ENCODE measurements at places on chromosomes 4 and X.
A peak's percentile ranks its signal among the peaks of the same experiment; 100 is the strongest.

- peak; percentile 76 for DNase-seq
These were observed 83.3 kb downstream of the CLDN34 start for GRCh38 chrX:10050481-10050880.

DNA sequence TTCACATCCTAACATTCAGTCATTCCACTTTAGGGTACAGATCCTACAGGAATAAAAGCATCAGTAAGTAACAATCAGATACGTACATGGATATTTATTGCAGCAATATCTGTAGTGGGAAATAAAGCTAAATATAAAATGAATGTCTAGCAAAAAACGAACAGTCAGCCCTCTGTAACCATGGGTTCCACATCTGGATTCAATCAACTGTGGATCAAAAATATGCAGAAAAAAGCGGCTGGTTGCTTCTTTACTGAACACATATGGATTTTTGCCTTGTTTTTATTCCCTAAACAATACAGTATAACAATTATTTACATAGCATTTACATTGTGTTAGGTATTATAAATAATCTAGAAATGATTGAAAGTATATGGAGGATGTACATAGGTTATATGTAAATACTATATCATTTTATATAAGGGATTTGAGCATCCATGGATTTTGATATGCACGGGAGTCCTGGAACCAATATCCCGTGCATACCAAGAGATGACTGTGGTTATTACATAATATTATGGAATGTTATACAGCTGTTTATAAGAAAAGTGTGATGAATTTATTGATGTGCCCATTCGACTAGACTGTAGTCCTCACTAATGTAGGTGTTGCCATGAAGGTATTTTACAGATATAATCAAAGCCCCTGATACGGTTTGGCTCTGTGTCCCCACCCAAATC lies 132.8 kb downstream of the ARHGEF9 start:
- DNase-seq = no peak

DNA sequence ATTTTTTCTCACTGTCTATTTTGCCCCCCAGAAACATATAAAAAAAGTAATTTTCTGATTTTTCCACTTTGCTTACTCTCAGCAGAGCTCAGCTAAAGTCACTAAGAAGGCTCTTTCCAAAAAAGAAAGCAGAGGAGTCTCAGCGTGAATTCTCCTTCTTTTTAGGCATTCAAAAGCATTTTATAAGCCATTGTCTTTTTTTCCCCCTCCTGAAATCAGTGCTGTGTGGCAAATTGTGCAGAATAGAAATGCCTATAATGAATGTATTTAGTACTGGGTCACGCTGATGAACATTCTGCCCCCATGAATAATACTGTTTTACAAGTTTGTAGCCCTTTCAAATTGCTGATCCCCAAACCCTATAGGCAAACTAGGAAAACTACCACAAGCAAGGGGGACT lies 1.6 kb upstream of the PCDH18 start:
- DNase-seq = no peak

DNA sequence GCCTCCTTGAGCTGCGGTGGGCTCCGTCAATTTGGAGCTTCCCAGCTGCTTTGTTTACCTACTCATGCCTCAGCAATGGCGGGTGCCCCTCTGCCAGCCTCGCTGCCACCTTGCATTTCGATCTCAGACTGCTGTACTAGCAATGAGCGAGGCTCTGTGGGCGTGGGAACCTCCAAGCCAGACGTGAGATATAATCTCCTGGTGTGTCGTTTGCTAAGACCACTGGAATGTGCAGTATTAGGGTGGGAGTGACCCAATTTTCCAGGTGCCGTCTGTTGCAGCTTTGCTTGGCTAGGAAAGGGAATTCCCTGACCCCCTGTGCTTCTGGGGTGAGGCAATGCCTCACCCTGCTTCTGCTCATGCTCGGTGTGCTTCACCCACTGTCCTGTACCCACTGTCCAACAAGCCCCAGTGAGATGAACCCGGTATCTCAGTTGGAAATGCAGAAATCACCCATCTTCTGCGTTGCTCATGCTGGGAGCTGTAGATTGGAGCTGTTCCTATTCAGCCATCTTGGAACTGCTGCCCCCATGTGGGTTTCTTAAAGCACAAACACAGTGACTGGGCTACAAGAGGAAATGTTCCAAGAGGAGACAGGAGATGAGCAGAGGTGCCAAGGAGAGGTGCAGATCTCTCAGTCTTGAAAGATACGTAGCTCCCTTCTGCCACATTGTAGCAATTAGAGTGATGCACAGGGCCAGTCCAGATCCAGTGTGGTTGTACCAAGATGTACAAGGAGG lies 193.0 kb upstream of the IGFBP7 start:
- DNase-seq = no peak

GRCh38 chr4:90118527-90119195 lies 8.5 kb upstream of the CCSER1 start:
- no peak for DNase-seq

GRCh38 chr4:183828125-183828524 lies 77.0 kb upstream of the STOX2 start:
- DNase-seq = no peak

GRCh38 chrX:19658030-19658429 lies 142.7 kb upstream of the MAP3K15 start:
- DNase-seq = no peak

All from endodermal cell (in vitro differentiated cells).